Bronchial epithelial cell (primary cell): ENCODE measurements at places on chromosomes 2 and 18. TPM values are rescaled to one million over a fixed set of nuclear protein-coding genes. Genes with fewer than 3 reads are reported as not detected.

Gene FHL2
- total RNA-seq = 67.2 and 76.9 TPM in 2 replicates

Gene QPCT
- total RNA-seq = 6.1 and 7.6 TPM in 2 replicates

Gene MTLN
- 43.7 and 99.5 TPM in 2 replicates for total RNA-seq

Gene FAM124B
- total RNA-seq = not detected in 2 replicates

Gene RNF152
- 28.4 and 31.9 TPM in 2 replicates for total RNA-seq

Gene POTEJ
- total RNA-seq = not detected in 2 replicates

Gene LIMS3
- total RNA-seq = 1.3 TPM in 1 of 2 replicates, not detected in the other

Gene TLX2
- not detected in 2 replicates for total RNA-seq

Gene LIMS2
- 0.79 TPM in 1 of 2 replicates, not detected in the other for total RNA-seq

Gene CNNM3
- 5.9 and 6.1 TPM in 2 replicates for total RNA-seq

Gene TCF23
- under 0.01 TPM in 1 of 2 replicates, not detected in the other for total RNA-seq

Gene XPO1
- 140 and 154 TPM in 2 replicates for total RNA-seq

Gene SNORC
- 0.53 and 1.0 TPM in 2 replicates for total RNA-seq

Gene ELOA2
- not detected in 2 replicates for total RNA-seq

Gene SLC23A3
- total RNA-seq = 1.3 and 1.9 TPM in 2 replicates
